ENCODE measurements at places on chromosomes 11 and 22. TPM values are rescaled to one million over a fixed set of nuclear protein-coding genes. Genes with fewer than 3 reads are reported as not detected.

DNA sequence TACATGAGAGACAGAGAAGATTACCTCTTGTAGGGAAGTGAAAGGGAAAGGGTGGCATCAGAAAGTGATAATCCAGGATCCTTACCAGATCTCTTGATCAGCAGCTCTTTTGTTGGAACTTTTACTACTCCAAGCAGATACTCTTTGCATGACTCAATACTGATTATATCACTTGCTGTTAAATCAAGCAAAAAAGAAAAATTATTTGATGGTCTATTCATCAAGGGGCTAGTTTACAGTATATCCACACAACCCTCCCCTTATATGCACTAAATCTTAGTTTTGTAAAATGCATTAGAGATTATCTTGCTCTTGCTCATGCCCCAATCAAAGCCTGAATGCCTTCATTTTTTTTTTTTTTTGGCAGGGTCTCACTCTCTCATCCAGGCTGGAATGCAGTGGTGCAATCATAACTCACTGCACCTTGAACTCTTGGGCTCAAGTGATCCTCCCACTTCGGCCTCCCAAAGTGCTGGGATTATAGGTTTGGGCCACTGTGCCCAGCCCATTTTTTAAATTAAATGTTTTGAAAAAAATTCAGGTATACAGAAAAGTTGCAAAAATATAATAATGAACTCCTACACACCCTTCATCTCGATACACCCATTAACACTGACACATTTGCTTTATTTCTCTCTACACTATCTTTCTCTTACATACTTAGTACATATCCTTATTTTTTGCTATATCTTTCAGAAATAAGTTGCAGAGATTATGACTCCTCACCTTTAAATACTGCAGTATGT is 76.1 kb upstream of the UCP3 start:
- DNase-seq, result peak; percentile 54

DNA sequence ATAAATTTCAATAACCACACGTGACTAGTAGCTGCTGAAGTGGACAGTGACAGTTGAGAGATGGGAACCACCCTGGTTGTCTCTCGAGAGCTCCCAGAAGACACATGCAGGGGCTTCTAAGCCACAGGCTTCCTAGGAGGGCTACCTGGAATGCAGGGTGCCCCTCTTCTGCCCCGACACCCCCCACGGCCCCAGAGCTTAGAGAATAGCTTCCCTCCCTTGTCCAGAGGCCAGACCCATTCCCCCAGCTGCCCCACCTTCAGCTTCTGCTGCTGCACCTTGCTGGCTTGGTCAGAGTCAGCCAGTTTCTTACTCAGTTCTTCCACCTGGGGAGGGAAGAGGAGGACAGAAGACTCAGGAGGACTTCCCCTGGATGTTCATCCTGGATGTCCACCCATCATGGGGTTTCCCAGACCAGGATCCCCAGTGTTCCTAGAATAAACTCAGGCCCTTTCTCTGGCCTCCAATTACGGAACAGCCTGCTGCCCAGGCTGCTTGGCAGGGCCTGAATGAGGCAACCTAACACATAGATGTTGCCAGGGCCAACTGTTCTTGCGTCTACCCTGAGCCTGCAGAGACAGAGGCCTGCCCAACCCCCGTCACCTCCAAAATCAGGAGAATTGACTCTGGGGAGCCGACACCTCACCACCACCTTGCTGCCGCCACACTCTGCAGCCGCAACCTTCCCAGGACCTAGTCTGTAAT is 12.0 kb downstream of the IL18BP start:
- DNase-seq, result no peak

DNA sequence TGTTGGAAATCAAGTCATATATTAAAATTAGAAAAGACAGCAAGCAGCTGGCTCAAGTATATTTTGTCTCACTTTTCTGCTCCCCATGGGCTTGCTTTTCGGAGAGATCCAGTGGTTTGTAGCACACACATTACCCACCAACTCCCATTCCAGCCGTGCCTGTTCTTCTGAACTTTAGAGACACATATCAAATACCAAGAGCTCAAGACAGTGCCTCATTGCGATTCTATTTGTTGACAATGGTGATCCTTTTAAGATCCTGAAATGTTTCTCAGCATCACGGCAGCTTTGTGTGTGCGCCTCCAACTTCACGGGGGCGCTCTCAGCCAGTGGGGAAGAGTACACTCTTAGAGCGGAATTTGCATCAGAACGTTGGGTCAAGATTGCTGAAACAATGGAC is 52.9 kb downstream of the BARX2 start:
- no peak for DNase-seq

GRCh38 chr11:6609502-6610015 is 2.5 kb downstream of the TAF10 start:
- no peak for DNase-seq

DNA sequence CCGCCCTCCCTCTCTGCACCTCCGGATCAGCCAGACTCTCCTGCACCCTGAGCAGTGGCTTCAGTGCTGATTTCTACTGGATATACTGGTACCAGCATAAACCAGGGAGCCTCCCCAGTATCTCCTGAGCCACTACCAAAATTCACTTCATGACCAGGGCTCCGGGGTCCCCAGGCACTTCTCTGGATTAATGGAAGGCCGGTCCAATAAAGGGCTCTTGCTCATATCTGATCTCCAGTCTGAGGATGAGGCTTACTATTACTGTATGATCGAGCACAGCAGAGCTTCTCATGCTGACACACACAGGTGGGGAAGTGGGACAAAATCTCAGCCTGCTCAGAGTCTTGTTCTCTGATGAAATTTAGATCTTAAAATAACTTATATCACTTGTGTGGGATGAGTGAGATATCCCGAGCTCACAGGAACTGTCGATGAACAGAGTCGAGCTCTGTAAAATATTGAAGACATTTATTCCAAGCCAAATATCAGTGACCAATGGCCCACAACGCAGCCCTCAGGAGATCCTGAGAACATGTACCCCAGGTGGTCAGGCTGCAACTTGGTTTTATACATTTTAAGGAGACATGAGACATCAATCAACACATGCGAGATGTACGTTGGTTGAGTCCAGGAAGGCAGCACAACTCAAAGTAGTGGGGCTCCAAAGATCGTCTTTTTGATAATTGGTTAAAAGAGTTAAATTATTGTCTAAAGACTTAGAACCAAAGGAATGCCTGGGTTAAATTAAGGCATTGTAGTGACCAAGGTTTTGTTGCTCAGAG is 93.0 kb upstream of the TOP3B start:
- DNase-seq, result no peak

The OTOG gene
- not detected for total RNA-seq

The ABCC8 gene
- not detected for total RNA-seq

- no peak for DNase-seq
Measured at GRCh38 chr22:50441428-50441993, 33.3 kb downstream of the SBF1 start.

The TLCD5 gene
- 3.8 TPM for total RNA-seq

The NCF4 gene
- total RNA-seq, result not detected

The ASRGL1 gene
- 11.6 TPM for total RNA-seq

The TTC36 gene
- 1.4 TPM for total RNA-seq

The UPK3A gene
- not detected for total RNA-seq

The TSSK2 gene
- total RNA-seq, result not detected

The KBTBD4 gene
- total RNA-seq, result 31.7 TPM

The XKR3 gene
- total RNA-seq, result 0.15 TPM

DNA sequence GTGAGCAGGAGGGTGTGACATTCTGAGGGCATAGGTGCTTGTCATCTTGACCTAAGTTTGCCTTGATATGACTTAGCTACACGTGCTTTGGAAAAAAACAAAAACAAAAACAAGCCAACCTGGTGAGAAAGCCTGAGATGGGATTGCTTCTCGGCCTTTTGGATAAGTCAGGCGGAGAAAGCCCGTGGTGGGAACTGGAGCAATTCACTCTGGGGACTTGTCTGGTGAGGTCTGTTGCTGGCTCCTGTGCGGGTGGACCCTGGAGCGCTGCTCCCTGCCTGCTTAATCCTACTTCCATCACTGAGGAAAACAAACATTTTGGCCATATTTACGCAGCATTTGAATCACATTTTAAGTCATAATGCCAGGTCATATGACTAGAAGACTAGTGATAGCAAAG is 100.3 kb downstream of the SNX19 start:
- DNase-seq, result no peak
